ENCODE measurements at places on chromosomes 7 and 10.

DNA sequence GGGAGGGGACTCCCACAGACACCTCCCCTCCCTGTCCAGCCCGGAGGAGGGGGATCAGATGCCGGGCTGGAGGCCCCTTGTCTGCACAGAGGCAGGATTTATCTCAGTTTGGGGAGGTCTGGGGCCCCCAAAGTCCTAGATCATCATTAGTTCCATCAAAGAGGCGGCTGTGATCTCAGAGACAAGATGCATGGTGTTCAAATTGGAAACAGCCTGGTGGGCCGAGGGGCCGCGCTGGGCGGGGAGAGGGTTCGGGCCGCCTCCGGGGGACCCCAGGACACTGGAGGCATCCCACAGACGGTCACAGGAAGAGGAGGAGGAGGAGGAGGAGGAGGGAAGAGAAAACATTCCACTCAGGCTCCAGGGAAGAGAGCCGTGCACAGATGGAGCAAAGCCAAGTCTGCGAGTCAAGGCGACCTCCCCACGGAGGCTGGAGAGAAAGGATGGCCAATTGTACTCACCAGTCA, 69.5 kb upstream of the CUX1 start:
- DNase-seq: no peak

DNA sequence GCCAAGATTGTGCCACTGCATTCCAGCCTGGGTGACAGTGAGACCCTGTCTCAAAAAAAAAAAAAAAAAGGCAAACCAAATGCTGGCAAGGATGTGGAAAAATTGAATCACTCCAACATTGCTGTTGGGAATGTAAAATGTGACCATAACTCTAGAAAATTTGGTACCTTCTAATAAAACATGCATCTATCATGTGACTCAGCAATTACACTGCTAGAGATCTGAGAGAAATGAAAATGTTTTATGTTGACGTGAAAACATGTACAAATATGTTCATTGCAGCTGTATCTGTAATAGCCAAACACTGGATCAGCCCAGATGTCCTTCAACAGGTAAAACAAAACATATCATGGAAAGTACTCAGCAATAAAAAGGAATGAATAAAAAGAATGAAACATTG, 30.8 kb upstream of the SAR1A start:
- DNase-seq: no peak

- DNase-seq: no peak
Measured at GRCh38 chr7:36978461-36978860, 254.2 kb upstream of the AOAH start.

- no peak for DNase-seq
Measured at GRCh38 chr7:107712025-107712424, 31.9 kb upstream of the CBLL1 start.

DNA sequence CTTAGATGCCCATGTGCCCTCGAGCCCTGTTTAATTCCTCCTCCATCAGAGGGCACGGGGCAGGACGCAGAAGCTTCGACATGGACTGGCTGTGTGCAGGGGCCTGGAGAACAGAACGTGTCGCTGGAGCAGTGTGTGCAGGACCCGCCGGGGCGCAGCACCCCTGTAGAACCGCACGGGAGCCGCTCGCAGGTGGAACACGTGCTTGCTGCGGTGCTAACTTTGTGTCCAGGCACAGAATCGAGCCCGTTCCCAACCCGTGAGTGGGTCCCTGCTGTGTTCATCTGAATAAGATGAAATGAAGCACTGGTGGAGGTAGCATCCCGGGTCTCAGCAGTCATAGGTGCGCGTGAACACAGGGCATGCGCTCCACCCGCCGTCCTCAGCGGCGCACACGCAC, 116.9 kb downstream of the WDR37 start:
- DNase-seq: no peak

DNA sequence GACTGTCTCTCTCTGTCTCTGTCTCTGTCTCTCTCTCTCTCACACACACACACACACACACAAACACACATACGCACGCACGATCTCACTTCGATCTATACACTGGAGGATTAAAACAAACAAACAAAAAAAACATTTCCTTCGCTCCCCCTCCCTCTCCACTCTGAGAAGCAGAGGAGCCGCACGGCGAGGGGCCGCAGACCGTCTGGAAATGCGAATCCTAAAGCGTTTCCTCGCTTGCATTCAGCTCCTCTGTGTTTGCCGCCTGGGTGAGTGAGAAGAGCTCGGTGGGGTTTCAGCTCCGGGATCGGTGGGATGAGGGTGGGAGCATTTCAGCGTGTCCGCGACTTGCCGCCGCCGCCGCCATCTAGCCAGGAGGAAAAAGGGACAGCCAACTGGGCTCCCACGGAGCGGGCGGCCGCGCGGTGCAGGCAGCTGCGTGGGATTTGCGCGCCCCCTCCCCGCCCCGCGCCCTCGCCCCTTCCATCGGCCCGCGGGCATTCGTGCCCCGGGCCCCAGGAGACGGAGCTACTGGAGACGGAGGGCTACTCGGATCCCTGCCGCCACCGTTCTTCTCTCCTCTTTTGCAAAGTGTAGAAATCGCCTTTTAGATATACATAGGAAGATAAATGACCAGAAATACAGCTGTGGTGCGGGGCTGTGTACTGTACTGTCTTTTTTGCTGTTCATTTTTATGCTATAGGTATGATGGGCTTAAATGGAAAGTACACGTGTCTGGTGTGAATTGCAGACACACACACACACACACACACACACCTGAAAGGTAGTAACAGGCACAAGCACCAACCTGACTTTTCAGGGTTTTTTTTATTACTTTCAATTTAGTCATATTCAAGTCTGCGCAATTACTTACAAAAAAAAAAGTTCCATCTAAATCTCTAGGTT, 581 bp downstream of the PTPRZ1 start:
- no peak for DNase-seq

DNA sequence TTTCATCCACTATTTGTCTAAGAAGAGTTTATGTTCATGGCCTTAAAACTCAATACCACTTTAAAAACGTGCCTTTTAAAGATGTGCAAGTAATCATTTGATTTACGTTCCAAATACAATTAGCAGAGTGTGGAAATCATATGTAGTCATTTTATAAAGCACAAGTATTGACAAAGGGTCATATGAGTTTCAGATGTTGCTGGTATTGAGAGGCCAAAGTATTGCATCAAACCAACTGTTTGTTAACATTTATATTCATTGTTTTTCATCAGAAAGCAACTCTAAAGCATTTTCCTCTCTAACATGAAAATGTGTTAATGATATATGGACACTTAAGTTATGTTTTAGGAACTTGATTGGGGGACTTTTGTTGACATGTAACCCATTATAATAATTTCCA, 11.5 kb upstream of the TSGA13 start:
- DNase-seq: no peak

GRCh38 chr7:22876986-22877729, 54.5 kb upstream of the TOMM7 start:
- DNase-seq: no peak

DNA sequence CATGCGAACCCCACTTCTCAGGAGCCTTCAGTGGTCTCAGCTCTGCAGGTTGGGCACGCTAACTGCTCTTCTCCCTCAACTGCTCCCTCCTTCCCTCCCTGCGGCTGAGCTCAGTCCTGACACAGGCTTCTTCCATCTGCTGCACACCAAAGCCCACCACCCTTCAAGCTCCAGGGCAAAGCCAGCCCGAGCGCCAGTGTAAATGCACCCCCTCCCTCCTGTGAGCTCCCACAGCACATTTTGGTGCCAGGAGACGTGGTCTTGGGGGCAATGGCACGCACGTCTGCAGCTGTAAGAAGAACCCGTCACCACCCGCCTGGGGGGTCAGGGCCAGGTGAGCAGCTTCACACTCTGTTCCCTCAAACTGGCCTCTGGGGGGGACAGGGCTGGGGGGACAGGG, 15.9 kb downstream of the VIPR2 start:
- no peak for DNase-seq

- DNase-seq: no peak
Measured at GRCh38 chr7:142760071-142760642, 10.6 kb upstream of the PRSS2 start.

DNA sequence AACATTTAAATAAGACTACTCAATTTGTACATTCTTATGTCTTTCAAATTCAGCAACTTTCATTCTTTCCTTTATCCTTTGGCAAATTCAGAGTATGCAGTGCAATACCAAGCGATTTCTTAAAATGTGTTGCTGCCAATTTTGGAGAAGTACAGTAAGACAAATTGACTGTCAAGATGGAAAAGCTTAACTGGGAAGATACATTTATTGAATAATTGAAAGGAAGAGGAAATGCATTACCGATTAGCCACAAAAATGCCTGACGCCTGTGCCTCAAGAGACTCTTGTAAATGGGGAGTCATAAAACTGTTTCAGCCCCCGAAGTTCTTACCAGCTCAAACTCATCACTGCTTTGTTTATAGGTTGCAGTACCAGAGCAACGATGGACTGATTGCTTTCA, 373.3 kb upstream of the GALNT17 start:
- no peak for DNase-seq

DNA sequence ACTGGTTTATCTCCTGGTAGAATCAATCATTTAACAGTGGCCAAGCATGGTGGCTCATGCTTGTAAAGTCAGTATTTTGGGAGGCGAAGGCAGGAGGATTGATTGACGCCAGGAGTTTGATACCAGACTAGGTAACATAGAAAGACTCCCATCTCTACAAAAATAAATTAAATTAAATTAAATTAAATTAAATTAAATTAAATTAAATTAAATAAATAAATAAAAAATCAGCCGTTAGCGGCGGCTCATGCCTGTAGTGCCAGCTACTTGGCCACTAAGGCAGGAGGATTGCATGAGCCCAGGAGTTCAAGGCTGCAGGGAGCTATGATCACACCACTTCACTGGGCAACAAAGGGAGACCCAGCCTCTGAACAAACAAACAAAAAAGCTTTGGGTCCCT, 342.3 kb downstream of the LRRTM3 start:
- no peak for DNase-seq

- no peak for DNase-seq
Measured at GRCh38 chr10:17216217-17216900, 11.7 kb upstream of the VIM start.

DNA sequence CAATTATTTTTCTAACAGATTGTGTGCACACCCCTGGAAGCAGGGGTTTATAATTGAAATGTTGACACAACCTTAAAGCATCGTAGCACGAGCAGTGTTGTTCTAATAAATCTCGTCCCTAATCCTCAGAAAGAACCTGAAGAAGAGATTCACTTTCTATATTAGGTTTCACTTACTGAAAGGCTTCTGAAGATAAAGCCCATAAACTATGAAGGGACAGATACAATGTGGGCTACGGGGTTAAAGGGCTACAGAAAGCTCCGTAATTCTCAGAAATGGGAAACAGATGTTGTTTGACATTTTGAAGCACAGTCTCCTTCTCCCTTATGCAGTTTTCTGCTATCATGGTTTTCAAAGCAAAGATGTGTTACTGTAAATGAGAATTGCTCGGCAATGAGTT, 479.6 kb downstream of the GATA3 start:
- DNase-seq: no peak

- no peak for DNase-seq
Measured at GRCh38 chr10:25505466-25505865, 330.7 kb downstream of the GPR158 start.

DNA sequence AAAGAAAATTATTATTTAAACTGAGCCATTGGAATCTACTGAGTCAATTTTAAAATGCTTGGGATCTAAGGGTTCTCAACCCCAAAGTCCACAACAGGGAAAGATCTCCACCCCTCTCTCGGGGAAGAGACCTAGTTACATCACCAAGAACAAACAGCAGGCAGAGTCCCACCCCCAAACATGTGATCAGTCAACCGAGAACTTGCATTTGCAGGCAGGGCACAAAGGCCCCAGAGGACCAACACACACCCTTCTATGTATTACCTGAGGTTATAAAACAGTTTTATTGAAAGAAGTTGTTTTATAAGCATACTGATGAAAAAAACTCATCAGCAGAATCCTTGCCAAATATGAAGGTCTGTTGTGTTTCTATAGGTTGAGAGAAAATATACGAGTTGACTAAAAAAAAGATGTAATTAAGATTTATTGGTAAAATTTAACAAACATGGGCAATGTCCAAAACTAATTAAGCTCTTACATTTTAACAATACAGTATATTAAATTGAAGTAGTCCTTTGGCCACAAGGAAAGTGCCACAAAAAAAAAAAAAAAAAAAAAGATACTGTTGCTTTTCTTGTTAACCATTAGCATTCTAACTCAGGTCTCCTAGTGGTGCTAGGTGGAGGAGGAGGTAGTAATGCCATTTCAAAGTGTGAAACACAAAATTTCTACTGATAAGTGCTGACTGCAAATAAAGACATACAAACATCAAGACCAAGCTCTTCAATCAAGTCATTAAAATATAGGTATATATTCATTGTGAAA, 975 bp upstream of the USP54 start:
- DNase-seq: no peak

- DNase-seq: no peak
Measured at GRCh38 chr7:46713868-46714596, 793.0 kb upstream of the IGFBP3 start.

GRCh38 chr7:131109011-131109758, 218.5 kb upstream of the MKLN1 start:
- no peak for DNase-seq

- no peak for DNase-seq
Measured at GRCh38 chr7:154960063-154960790, 42.7 kb downstream of the PAXIP1 start.

DNA sequence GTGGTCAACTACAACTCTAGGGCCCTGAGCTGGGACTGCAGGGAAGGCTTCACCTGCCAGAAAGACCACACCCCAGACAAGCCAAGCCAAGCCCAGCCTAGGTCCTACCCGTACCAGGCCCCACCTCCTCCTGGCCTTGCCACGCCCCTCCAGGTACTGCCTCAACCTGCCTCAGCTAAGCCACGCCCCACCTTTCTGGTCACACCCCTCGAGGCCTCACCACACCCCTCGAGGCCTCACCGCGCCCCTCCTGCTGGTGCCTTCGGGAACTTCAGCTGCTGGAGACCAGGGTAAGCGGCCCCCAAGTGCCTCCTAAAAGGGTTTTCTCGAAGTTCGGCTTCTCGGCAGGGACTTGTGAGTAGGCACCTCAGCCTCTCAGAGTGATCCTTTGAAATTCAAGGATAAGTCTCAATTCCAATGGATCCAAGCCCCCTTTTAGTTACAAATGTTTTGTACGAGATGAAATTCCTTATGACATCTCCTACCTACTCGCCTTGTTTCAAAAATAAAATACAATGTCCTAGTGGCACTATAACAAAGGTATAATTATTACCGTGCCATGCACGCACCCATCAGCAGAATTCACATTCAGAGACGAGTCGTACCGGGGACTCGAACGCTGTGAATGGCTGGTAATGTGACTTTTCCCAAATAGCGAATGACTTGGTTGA, 171.2 kb downstream of the ARHGAP21 start:
- no peak for DNase-seq

DNA sequence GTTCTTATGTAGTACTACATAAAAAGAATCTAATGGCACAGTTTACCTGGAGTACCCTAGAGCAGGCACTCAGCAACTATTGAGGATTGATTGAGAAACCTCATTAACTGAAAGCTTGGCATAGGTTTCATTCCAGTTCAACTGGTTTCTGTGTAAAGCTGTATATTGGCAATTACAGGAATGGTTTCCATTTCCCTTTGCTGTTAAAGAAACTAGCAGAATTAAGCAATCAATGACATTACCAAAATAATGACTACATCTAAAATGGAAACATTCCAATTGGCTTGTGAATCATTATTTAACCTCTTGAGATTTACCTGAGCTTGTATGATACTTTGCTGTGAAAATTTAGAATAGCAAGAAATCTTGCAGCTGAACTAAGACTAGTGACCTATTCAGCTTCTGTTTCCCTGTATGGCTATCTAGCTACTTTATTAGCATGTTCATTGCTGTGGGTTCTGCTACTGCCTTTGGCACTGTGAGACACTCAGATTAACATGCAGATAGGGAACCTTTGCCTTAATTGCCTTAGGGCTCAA, 33.5 kb upstream of the CADPS2 start:
- DNase-seq: no peak

- DNase-seq: no peak
Measured at GRCh38 chr7:108660465-108660864, 90.8 kb downstream of the DNAJB9 start.
